ENCODE measurements at places on chromosomes 12 and 14.

DNA sequence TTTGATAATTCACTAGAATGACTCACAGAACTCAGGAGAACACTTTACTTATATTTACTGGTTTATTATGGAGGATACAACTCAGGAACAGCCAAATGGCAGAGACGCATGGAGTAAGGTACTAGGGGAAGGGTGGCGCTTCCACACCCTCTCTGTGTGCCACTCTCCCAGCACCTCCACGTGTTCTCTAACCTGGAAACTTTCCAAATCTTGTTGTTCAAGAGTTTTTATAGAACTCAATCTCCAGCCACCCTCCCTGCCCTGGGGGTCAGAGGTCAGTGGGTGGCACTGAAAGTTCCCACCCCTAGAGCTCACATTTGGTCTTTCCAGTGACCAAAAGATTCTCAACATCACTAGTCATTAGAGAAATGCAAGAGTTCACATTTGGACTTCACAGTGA is 13.2 kb downstream of the TRIM9 start:
- DNase-seq, result no peak

GRCh38 chr12:119980242-119980641 is 8.8 kb upstream of the BICDL1 start:
- DNase-seq, result no peak

GRCh38 chr14:76518366-76518765 is 142.4 kb downstream of the ESRRB start:
- no peak for DNase-seq

GRCh38 chr12:50986966-50987737 is 34.8 kb downstream of the HIGD1C start:
- peak; percentile 56 for DNase-seq

DNA sequence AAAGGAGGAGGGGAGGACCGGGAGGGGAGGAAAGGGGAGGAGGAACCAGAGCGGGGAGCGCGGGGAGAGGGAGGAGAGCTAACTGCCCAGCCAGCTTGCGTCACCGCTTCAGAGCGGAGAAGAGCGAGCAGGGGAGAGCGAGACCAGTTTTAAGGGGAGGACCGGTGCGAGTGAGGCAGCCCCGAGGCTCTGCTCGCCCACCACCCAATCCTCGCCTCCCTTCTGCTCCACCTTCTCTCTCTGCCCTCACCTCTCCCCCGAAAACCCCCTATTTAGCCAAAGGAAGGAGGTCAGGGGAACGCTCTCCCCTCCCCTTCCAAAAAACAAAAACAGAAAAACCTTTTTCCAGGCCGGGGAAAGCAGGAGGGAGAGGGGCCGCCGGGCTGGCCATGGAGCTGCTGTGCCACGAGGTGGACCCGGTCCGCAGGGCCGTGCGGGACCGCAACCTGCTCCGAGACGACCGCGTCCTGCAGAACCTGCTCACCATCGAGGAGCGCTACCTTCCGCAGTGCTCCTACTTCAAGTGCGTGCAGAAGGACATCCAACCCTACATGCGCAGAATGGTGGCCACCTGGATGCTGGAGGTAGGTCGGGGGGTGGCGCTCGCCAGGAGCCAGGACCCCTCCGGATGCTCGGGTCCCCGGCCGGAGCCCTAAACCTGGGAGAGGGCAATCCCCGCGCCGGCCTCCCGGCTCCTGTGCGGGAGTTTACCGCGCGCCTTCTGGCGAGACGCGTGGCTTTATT is at the start of gene CCND2:
Gene CCND2, plus strand, starts transcription at position 111 of the 744 bp plus-strand sequence. Its CDS starts 279 bp downstream, at position 390.
- DNase-seq, result peak; percentile 94

- DNase-seq, result no peak
These were observed 4.3 kb upstream of the IL26 start for GRCh38 chr12:68229956-68230355.

DNA sequence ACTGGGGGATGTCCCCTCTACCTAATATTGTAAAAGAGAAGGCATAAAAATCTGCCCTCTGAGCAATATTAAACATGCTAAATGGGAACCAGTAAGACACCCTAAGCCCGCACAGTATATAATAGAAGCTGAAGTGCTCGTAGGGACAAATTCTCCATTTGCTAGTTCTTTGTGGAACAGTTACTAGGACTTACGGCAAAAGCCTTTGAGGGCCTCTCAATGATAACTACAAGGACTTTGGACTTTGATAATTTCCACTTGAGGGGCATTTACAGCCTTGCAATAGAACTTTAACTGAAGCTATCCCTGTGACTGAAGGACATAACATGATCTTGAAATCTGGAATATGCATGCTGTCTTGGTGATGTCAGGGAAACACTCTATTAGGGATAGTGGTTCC is 111.5 kb upstream of the IFNG-AS1 start:
- no peak for DNase-seq

GRCh38 chr14:29898470-29898869 is 29.2 kb downstream of the PRKD1 start:
- no peak for DNase-seq

- DNase-seq, result peak; percentile 44
These were observed 77.6 kb upstream of the DACT1 start for GRCh38 chr14:58560208-58560607.

DNA sequence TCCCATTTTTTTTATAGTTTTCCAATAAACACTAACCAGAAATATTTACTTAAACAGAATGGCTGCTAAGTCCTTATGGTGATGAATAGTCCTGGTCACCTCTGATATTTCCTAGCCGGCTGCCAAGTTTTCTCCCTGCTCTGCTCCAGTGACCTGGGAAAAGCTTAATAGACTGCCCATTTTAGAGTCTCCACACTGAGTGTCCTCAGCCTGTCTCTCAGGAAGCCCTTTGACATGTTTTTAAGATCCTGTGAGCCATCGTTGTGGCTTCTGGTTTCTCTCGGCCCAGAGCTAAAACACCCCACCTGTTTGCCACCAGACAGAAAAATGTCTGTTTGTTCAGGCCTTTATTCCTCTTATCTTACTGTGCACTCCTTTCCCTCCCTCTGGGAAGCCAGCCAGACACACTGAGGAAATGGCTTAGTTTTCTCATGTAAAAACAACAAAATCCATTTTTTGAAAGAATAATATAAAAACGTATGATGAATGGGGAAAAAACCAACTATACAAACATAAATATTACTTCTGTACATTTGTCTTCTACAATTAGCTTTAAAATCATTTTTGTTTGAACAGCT is 25.4 kb upstream of the ALDH2 start:
- no peak for DNase-seq

- DNase-seq, result no peak
These were observed 232.1 kb upstream of the TBX3 start for GRCh38 chr12:114916124-114916523.

DNA sequence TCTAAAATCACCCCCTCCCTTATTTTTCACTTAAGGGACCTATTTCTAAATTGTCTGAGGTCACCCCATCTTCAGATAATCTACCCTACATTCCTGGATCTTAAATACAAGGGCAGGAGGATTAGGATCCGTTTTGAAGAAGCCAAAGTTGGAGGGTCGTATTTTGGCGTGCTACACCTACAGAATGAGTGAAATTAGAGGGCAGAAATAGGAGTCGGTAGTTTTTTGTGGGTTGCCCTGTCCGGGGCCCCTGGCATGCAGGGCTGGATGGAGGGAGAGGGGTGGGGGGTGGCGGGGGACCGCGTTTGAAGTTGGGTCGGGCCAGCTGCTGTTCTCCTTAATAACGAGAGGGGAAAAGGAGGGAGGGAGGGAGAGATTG is 300 bp upstream of the CCND2 start:
- no peak for DNase-seq

- no peak for DNase-seq
These were observed 3.7 kb upstream of the ZNF384 start for GRCh38 chr12:6692888-6693287.

GRCh38 chr14:33477797-33478196 is 473.1 kb downstream of the EGLN3 start:
- no peak for DNase-seq

GRCh38 chr12:4120316-4120917 is 153.1 kb upstream of the CCND2 start:
- no peak for DNase-seq

GRCh38 chr12:58443981-58444371 is 476.3 kb downstream of the LRIG3 start:
- no peak for DNase-seq

DNA sequence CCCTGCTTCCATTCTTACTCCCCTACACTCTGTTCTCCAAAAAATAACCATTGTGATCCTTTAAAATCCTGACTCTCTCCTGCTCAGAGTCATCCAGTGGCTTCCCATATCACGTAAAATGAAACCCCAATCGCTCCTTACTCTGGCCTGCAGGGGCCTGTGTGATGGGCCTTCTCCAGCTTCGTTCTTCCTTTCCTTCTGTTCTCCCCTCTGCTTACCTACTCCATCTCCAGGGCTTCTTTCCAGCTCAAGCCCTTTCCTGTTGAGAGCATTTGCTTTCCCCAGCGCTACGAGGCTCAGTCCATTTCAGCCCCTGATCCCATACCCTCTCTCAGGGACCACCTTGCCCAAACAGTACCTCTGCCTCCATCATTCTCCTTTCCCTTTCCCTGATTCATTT is 144.4 kb upstream of the ARHGAP5 start:
- DNase-seq, result no peak

GRCh38 chr14:84544486-84545131 is 985.3 kb upstream of the FLRT2 start:
- DNase-seq, result no peak

DNA sequence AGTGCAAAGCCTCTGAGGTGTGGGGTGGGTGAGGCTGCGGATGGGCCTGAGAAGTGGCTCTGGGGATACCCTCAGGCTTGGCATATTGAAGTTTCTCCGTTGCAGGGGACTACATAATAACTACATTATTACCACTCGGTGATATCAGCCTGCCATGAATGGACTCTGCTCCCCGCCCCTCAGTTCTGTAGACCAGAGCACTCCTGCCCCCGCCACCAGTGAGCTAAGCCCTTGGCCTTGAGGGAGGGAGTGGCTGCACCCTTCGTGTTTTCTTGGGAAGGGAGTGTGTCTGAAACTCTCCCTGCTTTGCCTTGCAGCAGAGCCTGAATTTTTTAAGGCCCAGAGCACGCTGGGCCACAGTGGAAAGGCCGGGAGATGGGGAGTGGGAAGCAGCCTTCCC is 1.7 kb downstream of the ORAI1 start:
- DNase-seq, result peak; percentile 56

- DNase-seq, result no peak
These were observed 5.6 kb downstream of the RBP5 start for GRCh38 chr12:7122811-7123769.

DNA sequence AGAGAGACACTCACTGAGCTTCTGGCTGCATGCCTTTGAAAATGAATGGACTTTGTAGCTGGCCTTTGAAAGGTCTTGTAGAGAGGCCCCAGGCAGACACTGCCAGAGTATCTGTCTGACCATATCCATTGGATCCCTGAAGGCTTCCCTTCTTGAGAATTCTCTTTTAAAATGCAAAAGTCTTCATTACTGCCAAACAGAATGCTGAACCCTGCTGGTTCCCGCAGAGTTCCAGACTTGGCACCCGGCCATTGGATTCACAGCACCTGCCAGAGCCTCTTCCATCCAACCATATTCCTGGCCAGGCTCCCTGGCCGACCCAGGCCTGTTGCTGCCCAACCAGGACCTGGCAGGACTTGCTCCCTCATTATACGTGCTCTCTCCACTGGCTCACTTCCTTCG is 182.5 kb downstream of the GXYLT1 start:
- no peak for DNase-seq

GRCh38 chr12:105740970-105741725 is 397.6 kb downstream of the NUAK1 start:
- DNase-seq, result no peak

GRCh38 chr12:42015051-42015461 is 129.6 kb downstream of the GXYLT1 start:
- DNase-seq, result no peak

- DNase-seq, result no peak
These were observed 32.3 kb downstream of the DDX51 start for GRCh38 chr12:132111654-132112304.

GRCh38 chr12:67068761-67069450 is 200.3 kb upstream of the CAND1 start:
- peak; percentile 43 for DNase-seq

DNA sequence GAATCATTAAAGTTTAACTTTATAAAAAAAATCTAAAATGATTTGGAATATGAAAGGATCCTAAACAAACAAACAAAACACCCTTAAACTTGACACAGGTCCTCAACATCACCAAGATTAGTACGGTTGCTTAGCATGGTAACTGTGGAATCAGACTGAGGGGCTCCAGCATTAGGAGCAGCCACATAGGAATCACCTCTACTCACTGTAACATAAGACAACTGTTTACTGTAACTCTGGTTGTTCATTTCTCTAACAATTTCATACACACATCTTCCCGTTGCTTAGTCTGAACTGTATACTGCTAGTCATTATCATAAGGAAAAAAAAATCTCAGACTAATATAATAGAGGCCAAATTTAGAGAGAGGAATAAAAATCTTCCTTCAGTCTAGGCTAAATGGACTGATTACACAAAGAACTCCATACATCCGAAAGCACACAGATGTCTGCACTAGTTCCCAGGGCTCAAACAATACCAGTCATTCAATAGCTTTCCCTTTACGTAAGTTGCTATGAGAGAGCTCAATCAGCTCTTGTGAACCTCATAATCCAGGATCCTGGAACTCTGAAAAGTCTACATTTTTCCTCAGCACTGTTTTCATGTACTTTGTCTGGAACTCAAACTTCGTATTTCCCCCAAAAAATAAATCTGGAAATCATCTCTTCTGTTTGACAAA is 26.0 kb downstream of the LRP6 start:
- DNase-seq, result no peak
